ENCODE measurements at places on chromosomes 3 and 15.

DNA sequence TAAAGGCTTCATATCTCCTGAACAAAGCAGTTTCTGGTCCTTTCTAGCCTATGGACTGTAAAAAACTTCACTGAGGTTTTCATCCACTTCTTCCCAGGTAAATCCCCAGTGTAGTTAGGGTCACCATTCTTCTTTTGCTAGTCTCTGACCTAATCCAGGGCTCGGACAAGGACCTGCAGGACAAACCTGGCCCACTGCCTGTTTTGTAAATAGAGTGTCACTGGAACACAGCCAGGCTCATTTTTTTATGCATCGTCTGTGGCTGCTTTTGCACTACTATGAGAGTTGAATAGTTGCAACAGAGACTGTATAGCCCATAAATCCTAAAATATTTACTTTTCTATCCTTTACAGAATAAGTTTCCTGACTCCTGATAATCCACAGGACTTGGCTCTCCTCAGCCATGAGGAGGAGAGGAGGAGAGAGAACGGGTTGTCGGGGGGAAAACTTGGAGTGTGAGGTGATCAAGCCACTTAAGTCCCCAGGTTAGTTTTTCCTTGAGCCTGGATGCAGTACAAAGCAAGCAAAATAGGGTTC, 29.0 kb downstream of the CCR3 start:
- no peak overlapping the region for H3K27ac ChIP-seq
- DNase-seq, result no peak
- no peaks in the 10 kb centered on the region for H3K36me3 ChIP-seq
- H3K4me1 ChIP-seq, result peaks cover 27% of the 10 kb centered on the region

DNA sequence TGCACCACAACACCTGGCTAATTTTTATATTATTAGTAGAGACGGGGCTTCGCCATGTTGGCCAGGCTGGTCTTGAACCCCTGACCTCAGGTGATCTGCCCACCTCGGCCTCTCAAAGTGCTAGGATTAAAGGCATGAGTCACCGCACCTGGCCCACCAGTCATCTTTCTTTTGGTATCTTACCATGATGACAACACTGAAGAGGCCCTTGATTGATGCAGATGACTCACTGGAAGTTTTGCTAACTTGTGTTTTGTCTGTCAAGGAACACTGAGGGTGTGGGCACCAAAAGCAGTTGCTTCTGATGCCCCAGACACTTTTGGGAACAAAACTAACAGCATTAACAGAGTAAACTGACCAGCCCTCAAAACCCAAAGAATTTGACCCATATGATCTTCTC, 88.3 kb downstream of the MYO5A start:
- H3K27ac ChIP-seq, result no peak overlapping the region
- peaks cover 7% of the 10 kb centered on the region for H3K4me1 ChIP-seq
- no peak overlapping the region for H3K4me3 ChIP-seq
- no peaks in the 10 kb centered on the region for H3K36me3 ChIP-seq
- no peaks in the 10 kb centered on the region for H3K27me3 ChIP-seq

DNA sequence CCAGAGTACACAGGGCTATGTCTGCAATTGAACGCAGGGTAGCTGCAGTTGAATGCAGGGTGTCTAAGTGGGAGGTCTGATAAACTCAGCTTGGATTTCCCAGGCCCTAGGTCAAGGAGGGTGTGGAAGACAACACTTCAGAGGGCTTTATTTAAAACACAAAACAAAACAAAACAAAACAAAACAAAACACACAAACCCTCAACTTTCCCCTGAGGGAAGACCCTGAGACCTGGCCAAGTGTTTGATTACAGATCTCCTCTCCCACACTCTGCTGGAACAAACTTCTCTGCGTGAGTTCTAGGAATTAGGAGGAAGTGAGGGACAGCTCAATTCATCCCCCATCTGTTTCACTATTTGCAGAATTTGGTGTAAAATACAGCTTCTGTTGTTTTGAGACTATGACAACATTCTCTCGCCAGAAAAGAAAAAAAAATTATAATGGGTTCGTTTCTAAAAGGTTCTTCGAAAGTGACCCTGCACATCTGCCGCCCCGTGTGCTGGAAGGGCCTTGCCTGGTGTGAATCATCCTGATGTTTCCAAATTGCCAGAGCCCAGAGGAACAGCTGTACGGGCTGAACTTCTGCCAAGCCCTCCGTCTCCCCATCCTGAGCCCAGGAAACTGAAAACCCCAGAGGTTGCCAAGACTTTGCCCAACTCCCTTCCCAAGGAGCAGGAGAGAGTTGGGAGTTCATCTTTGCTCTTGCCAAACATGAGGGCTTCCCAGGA, 73.3 kb upstream of the RAD18 start:
- H3K36me3 ChIP-seq, result no peaks in the 10 kb centered on the region
- no peak for DNase-seq
- no peak overlapping the region for H3K4me3 ChIP-seq
- no peaks in the 10 kb centered on the region for H3K27me3 ChIP-seq

DNA sequence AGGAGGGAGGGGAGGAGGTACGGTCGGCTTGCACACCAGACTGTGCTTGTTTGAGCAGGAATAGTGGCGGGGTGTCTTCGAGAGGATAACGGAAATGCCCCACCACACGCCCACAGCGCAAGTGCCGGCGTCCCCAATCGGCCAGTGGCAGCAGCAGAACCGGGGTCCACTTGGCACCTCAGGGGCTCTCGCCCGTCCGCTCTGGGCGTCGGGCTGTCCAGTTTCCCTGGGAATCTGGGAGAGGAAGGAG, 53.7 kb downstream of the CCDC54 start:
- H3K4me3 ChIP-seq, result peak overlapping the region; percentile 73
- no peak overlapping the region for H3K27ac ChIP-seq
- H3K4me1 ChIP-seq, result peaks cover 24% of the 10 kb centered on the region
- DNase-seq, result peak; percentile 21
- peaks cover 10% of the 10 kb centered on the region for H3K27me3 ChIP-seq

GRCh38 chr15:54605556-54605955, 591.2 kb downstream of the RSL24D1 start:
- H3K27ac ChIP-seq, result no peak overlapping the region
- no peaks in the 10 kb centered on the region for H3K4me1 ChIP-seq
- DNase-seq, result no peak
